ENCODE measurements at places on chromosomes 2 and 18.

- no peak for DNase-seq
Measured at GRCh38 chr2:161100211-161100895, 59.9 kb upstream of the TANK start.

- no peak for DNase-seq
Measured at GRCh38 chr2:77228391-77228790, 293.8 kb downstream of the LRRTM4 start.

DNA sequence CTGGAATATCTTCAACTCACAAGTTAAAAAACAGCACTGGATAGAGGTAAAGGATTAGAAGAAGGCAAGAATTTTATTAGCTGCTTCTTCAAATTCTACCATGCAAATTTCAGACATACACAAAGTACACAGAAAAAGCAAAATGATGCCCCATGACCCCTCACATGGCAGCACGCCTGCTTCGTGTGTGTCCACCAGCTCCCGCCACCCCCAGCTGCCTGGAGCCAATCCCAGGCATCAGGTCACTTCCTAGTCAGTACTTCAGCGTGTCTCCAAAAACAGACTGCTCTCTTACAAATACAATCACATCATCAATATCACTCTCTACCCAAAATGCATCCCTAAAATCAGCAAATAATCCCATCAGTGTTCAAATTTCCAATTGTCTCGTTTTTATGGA is 35.8 kb downstream of the IMPA2 start:
- no peak for DNase-seq

DNA sequence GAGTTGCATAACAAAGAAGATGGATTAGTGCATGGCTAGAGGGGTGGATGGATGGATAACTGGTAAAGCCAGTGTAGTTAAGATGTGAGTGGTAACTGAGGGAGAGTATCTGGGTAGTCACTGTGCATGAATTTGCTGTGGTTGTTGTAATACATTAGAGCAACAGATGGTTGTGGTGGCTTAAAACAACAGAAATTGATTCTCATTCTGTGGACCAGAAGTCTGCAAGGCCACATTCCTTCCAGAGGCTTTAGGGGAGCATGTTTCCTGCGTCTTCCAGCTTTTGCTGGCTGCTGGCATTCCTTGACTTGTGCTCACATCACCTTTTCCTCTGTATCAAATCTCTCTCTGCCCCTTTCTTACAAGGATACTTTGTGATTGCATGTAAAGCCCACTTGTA is 155.4 kb downstream of the ASB1 start:
- no peak for DNase-seq

- no peak for DNase-seq
Measured at GRCh38 chr2:24588294-24588693, 97.2 kb downstream of the NCOA1 start.

DNA sequence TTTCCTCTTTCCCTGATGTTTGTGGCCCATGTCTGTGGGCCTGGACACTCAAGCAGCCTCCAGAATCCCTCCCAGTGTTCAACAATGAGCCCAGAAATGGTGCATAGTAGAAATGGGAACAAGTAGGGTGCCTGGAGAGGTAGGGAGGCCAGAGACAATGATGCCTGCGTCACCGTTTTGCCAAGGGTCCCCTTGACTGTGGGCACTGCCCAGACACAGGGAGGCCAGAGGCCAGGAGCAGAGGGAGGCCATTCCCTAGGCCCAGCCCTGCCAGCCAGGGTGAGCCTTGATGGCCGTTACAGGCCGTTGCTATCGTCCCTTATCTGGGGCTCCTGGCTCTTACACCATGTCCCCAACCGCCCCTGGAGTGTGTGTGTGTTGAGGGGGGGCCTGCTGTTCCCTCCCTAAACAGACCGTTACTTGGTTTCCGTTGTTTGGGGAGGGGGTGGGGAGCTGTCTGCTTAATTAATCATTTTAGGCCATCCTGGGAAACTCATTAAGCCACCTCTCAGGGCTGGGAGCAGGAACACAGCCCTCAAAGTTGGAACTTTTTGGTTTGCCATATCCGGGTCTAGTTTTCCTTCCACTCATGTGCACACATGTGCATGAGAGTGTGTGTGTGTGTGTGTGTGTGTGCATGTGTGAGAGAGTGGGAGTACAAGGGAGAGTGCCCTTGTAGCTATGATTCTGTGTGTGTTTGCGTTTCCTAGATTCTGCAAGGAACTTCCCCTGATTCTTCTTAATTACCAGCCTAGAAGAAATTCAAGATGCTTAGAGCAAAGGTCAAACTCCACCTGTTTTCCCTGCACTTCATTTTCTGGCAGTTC is 135.2 kb upstream of the HAAO start:
- no peak for DNase-seq

DNA sequence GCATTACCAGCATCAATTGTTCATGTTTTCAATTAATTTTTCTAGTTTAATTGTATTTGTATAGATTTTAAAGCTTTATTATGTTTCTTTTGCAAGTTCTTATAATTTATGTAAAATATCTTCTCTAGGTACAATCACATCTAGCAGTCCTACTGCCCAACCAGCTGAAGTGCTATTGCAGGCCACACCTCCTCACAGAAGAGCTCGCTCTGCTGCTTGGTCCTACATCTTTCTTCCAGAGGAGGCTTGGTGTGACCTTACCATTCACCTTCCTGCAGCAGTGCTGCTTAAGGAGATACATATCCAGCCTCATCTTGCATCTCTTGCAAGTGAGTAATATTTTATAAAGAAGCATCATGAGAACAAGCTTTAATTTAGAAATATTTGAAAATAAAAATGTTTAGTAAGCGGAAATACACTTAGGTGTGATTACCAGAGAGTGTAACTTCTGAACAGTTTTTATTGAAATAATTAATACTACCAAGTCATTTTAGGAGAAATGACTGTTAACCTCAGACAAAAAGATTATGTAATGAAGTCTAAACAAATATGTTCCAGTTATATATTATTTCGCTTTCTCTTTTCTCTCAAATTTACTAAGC is 122.9 kb upstream of the TTC27 start:
- DNase-seq, result no peak

- no peak for DNase-seq
Measured at GRCh38 chr2:168717790-168718502, 84.5 kb upstream of the NOSTRIN start.

GRCh38 chr2:56801214-56801613 is 617.4 kb downstream of the CCDC85A start:
- no peak for DNase-seq

DNA sequence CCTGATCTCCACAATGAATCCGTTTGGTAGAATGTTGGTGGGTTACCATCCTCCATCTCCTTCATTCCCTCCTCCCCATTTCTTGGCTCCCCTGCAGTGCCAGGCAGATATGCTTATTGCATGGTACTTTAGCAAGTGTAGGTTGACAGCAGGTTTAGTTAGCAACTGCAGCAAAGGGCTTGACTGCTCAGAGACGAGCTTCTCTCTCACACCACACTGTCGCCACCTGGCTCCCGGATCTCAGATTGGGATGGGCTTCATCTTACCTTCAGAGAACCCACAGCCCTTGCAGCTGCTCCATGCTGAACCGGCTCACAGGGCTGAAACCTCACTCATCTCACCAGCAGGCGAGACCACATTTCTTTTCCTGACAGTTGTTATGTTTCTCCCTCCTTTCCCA is 88.8 kb downstream of the VWA3B start:
- DNase-seq, result no peak

DNA sequence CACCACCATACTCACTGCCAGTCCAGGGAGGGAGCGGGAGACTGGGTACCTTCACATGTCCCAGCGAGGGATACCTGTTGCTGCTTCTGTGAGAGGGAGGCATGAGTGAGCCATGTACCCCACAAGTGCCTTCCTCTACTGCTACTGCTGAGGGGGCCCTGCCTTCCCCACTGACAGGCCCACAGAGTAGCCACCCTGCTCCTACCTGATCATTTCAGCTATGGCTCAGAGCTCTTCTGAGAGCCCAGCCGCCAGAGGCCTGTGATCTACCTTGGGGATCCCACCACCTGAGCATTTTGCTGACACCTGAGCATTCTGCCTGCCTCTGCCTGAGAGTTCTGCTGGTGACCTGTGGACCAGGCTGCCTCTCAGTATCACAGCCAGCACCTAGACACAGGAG is 137.6 kb downstream of the FSIP2 start:
- DNase-seq, result no peak

GRCh38 chr2:195538937-195539336 is 118.1 kb upstream of the SLC39A10 start:
- DNase-seq, result no peak

GRCh38 chr18:22846088-22846683 is 86.9 kb upstream of the RBBP8 start:
- no peak for DNase-seq

DNA sequence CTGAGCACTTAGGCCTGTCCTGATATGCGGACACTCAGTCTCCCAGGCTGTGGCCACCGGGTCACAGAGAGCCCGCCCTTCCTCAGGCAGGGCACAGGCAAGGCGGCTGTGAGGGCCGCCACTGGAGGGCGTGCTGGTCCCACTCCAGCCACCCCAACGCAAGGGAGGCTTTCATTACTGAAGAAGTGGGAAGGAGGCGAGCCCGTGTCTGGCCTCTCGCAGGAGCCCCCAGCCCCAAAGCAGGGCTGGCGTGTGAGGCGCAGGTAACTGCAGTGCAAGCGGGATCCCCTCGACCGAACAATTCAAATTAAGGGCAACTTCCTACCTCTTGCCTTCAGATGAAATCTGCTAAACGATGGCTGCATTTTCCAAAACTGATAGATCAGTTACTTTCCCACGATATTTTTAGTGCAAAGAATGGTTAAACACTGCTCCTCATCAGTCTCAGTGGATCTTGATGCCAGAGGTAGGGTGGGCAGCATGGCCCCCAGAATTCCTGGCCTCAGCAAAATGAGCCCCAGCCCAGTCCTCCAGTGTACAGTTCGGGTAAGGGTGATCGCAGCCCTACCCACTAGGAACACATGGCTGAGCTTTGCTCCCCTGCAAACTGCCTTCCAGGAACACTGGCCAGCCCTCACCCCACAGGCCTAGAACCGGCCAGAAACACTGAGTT is 97.2 kb downstream of the SEPTIN10 start:
- no peak for DNase-seq

GRCh38 chr2:200274116-200275075 is 32.1 kb upstream of the SPATS2L start:
- no peak for DNase-seq

DNA sequence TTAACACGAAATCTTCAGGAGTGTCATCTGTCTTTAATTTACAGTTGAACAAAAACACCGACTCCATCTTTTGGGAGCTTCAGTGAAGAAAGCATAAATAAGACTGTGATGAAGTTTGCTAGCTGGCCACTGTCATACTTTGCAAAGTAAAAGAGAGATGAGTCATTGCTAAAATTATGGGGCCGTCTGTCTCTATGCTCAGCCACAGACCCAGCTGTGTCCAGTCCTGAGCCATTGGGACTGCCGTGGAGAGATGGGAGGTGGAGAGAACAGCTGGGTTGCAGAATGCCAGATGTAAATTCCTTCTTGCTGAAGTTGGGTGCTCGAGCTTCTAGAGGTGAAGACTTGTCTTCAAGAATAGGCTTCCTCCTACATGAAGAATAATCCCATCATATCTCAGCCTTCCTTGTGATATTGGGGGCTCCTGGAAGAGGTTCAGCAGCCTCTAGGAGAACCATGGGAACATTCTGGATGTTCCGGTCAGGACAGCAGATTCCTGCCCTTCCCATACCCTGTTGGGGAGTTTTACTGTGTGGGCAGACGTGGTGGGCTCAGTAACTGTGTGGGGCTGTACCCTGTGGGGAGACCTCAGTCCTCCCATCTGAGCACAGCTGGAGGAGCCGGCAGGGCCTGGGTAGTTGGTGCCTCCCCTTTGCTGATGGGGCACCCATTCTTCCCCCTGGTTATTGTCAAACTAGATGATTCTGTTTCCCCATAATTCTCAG is 71.1 kb downstream of the LDLRAD4 start:
- no peak for DNase-seq

DNA sequence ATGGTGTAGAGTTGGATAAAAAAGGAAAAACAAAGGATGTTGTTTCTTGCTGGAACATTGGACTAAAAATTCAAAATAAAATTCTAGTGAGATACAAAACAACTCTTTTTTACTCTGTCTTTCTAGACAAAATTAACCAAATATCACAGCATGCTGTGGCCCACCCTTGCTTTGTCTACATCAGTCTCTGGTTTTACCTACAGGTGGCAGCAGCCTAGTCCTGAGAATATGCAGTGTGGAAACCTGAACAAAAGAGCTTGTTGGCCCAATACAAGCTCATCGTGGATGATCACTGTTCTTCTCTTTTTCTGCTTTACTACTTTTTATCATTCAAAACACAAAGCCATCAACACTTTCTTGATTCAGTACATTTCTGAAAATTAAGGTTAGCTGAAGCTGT is 210.4 kb downstream of the CDH19 start:
- no peak for DNase-seq

DNA sequence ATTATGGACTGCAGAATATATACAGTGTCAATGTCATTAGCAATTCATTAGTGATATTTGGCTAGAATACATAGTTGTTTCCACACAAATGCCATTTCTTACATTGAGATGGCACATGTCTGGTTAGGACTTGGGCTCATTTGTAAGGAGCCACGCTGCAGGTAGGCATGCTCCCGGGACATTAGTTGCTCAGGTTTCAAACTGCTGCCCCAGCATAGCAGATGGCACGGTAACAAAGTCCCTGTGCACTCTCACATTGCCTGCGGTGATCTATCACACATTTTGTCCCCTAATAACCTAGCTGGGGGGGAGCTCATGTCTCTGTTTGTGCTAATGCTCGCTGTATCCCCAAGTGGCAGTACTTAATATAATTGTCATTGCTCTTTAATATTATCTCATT is 185.1 kb downstream of the NEDD4L start:
- no peak for DNase-seq

DNA sequence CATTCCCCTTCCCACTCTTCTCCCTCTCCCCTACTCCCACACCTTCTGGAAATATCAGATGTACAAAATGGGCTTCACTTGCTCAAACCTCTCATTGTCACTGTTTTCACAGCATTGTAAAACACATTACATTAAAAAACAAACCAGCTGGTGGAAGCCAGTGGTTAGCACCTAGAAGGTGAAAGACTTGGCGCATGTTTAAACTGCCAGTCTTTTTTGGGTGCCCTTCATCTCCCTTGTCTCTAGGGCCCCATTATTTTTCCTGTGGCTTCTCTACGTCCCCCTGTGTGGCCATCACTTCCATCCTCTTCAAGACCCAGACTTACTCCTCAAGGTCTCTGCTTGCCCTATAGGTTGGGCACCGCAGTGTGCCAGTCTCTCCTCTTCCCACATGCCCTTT is 34.9 kb downstream of the MGAT5 start:
- DNase-seq, result no peak

DNA sequence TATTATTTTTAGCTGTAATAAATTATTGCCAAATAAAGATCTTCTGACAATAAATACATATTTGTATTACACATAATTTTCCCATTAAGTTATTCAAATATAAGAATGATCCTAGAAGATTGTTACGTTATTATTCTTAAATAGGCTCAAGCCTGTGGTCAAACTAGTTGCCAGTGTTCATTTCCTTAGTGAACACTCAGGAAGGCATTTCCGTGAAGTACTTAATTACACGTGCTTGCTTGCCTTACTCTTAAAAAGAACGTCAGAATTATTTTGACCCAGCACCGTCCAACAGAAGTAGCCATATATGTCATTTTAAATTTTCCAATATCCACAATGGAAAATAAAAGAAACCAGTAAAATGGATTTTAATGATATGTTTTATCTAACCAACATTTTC is 249.8 kb downstream of the TXNL1 start:
- no peak for DNase-seq

- DNase-seq, result no peak
Measured at GRCh38 chr2:127426501-127427354, 8.5 kb downstream of the PROC start.
